Activated CD8-positive, alpha-beta memory T cell treated with anti-CD3 and anti-CD28 coated beads for 1 hour (primary cell): ENCODE measurements at places on chromosomes 5 and 9.

DNA sequence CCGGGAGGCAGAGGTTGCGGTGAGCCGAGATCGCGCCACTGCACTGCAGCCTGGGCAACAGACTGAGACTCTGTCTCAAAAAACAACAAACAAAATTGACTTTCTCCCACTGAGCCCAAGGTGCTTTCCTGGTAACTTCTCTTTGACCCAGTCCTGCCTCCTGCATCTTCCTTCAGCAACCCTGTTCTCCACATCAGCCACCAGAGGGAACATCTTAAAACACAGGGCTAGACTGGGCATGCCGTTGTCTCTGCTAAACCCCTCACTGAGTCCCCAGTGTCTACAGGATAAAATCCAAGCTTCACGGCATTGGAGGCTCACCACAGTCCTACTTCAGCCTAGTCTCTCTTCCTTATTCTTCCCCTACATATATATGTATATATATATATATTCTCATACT is 39.8 kb upstream of the KCNMB1 start:
- no peak for DNase-seq

GRCh38 chr5:92561411-92561959 is 1019.5 kb downstream of the NR2F1-AS1 start:
- no peak for DNase-seq

- DNase-seq: no peak
Measured at GRCh38 chr5:31663519-31663918, 24.6 kb downstream of the PDZD2 start.

DNA sequence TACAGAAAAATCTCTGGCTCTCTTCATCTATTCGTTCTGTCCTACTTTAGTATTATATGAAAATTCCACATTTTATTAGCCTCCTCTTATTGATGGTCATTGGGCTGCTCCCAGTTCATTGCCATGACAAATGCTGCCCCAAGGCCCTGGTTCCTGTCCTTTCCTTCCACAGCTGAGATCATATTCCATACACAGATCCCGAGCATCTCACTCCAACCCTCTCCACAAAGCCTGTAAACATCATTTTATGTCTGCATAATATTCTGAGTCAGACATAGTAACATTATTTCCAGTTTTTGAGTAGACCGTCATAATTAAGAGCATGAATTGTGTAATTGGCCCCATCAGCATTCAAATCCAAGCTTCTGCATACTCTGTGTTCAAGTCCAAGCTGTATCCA is 86.3 kb downstream of the MVB12B start:
- DNase-seq: no peak

- no peak for DNase-seq
Measured at GRCh38 chr9:91898451-91899218, 51.4 kb downstream of the ROR2 start.

GRCh38 chr9:116901260-116901659 is 214.2 kb downstream of the TRIM32 start:
- no peak for DNase-seq

DNA sequence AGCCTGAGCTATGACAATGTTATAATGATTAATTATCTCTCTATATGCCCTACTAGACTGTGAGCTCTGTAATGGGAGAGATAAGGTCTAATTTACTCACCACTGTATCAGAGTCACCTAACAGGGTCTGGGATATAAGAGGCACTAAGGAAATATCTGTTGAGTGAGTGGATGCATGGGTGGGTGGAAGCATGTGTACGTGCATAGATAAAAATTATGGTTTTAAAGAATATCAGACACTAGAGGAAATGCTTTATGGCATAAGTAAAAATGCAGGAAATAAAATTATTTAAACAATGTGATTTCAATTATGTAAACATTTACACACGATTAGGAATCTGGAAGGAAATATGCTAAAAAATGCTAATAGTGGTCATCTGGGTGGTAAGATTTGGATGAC is 137.8 kb downstream of the SPOCK1 start:
- DNase-seq: no peak

- no peak for DNase-seq
Measured at GRCh38 chr5:140391732-140392131, 9.9 kb upstream of the ANKHD1 start.

- no peak for DNase-seq
Measured at GRCh38 chr9:131808291-131808690, 68.4 kb upstream of the RAPGEF1 start.

GRCh38 chr5:28648108-28648507 is 1609.7 kb upstream of the CDH9 start:
- DNase-seq: no peak

DNA sequence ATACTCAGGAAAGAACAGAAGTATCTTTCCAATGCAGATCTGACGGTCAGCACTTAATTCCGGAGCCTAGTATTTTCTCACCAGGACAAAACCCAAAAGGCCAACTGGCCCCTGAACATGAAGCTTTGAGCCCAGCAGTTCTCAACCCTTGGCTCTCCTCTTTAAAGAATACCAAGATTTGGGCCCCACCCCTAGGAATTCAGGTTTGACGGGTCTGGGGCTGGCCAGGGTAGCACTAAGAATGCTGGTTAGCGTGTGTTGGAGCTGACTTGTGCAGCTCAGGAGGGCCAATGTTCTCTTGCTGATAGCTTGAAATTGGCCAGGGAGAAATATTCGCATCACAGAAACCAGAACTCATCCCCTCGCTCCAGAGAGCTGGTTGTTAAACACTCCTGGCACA is 88.3 kb upstream of the PTCH1 start:
- no peak for DNase-seq

DNA sequence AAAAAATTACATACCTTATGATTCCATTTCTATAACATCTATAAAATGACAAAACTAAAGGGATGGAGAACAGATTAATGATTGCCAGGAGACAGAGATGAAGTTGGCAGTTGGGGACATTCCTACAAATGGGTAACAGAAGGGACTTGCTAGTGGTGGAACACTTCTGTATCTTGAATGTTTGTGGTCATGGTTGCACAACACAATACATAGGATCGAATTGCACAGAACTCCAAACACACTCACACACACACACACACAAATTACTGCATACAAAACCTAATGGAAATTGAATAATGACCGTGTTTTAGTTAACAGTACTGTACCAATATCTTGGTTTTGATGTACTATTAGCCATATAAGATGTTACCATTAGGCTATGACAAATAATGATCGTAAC is 330.7 kb upstream of the POU5F2 start:
- no peak for DNase-seq

DNA sequence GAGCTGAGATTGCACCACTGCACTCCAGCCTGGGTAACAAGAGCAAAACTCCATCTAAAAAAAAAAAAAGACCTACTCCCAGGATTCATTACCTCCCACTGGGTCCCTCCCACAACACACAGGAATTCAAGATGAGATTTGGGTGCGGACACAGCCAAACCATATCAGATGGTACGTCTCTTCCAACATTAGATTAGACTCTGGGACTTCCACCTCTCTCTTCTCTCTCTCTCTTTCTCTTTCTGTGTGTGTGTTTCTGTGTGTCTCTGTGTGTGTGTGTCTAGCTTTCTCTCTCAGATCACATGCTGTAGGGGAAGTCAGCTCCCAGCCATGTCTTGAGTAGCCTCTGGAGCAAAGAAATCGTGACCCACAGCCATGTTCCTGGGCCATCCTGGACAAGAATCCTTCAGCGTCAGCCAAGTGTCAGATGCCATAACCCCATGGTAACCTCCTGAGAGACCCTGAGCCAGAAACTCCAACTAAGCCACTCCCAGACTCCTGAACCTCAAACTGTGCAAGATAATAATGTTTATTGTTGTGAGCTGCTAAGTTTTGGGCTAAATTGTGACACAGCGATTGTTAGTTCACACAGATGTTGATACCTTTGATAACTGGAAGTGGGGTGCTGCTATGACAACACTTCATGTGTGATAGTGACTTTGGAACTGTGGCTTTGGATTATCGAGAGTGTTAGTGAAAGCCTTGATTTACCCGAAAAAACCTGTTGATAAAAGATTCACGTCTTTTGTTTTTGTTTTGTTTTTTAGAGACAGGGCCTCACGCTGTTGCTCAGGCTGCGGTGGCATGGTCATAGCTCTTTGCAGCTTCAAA is 4.1 kb upstream of the CMBL start:
- no peak for DNase-seq

- no peak for DNase-seq
Measured at GRCh38 chr5:67038817-67039603, 157.6 kb downstream of the CD180 start.

DNA sequence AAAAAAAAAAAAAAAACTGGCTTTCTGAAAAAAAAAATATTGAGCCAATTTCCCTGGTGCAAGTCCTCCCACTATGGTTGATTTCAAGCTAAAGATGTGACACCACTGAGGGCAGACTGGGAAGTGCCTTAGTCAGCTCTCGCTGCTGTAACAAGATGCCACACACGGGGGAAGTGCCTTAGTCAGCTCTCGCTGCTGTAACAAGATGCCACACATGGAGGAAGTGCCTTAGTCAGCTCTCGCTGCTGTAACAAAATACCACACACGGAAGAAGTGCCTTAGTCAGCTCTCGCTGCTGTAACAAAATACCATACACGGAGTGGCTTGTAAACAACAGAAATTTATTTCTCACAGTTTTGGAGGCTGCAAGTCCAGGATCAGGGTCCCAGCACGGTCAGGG is 23.4 kb downstream of the BTNL9 start:
- no peak for DNase-seq

DNA sequence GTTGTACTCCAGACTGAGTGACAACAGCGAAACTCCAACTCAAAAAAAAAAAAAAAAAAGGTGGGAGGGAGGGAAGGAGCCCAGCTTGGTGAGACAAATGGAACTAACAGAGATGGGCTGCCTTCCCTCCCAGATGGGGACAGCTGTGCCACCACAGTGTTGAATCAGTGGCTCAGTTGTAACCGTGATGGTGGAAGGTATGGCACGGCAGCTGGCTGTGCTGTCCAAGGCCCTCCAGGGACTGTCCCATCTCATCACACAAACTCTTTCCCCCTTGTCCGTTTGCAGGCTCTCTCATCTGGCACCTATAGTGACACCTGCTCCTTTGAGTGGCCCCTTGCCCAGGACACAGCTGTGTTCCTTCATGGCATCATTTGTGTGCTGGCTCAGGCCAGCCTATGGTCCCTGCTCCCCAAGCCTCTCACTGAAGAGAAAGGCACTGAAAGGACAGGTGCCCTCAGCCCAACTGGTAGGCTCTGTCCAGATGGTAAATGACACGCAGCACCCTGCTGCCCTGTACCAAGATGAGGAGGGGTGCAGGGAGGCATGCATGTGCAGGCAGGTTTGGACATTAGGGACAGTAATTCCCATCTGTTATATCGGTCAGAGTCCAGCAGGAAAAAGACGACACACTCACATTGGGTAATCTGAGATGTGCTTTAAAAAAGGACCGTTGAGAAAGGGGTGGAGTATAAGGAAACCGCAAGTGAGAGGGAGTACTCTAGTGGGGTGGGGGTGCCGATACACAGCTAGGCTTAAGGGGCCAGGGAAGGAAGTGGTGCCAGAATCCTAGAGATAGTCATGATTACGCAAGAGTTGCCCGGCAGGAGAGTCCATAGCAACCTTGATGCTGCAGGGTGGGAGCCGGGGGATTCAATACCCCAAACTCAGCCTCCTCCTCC is 4.3 kb downstream of the SMIM33 start:
- no peak for DNase-seq

- DNase-seq: no peak
Measured at GRCh38 chr9:108710424-108710823, 145.4 kb downstream of the ACTL7B start.

- DNase-seq: no peak
Measured at GRCh38 chr9:6426117-6426516, 13.1 kb downstream of the UHRF2 start.

DNA sequence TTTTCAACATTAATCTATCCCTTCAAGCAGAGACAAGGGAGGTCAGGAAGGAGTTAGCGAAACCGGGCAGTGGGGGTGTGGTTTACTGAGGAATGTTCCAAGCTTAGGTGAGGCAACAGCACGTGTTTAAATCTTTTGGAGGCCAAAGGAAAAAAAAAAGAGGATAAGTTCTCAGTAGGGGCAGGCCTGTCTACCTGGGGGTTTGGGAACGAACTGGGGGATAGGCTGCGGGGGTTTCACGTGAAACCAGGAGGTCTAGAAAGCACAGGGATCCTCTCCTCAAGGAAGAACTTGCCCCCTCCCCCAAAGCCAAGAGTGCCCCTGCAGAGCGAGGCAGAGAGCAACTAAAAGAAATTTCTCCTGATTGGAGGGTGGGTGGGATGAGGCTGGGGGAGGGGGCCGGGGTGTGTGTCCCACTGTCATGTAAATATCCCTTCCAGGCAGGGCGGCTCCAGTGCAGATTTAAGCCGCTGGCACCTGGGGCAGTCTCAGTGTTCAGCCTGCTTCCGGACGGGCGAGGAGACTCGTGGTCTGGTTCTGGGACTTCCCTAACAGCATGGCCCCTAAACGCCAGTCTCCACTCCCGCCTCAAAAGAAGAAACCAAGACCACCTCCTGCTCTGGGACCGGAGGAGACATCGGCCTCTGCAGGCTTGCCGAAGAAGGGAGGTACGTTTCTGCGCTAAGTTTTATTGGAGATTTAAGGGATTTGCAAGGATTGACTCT is 5.5 kb upstream of the SET start:
- DNase-seq: no peak

DNA sequence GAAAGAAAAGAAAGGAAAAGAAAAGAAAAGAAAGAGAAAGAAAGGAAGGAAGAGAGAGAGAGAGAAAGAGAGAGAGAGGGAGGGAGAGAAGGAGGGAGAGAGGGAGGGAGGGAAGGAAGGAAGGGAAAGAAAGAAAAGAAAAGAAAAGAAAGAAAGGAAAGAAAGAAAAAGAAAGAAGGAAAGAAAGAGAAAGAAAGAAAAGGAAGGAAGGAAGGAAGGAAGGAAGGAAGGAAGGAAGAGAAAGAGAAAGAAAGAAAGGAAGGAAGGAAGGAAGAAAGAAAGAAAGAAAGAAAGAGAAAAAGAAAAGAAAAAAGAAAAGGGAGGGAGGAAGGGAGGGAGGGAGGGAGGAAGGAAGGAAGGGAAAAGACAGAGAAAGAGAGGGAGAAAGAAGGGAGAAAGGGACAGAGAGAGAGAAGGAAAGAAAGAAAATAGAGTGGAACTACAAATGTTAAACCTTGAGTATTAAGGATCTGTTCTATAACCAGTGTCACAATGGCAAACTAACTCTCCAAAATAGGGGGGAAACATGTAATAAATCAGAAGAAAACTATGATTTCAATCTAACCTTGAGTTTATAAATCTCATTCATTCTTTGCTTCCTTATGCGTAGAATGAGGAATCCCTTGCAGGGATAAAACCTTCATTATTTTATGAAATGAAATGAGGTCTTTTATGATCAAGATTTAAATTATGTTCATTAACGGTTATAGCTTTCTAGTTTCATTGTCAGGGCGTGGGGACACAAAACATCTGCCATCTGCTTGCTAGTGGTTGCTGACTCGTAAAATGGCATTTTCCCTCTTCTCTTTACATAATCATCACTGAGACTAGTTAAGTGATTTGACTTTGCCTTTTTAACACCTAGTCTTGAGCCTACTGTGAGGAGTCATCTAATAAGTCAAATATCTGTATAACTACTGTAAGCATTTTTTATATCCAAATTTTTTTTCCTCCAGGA is 40.7 kb upstream of the RAD23B start:
- DNase-seq: no peak

- no peak for DNase-seq
Measured at GRCh38 chr9:70389188-70389587, 25.3 kb downstream of the KLF9 start.

GRCh38 chr5:87844449-87844848 is 424.2 kb downstream of the TMEM161B start:
- no peak for DNase-seq
